Posterior cingulate gyrus (tissue), 11 donors: ENCODE measurements at places on chromosomes 5 and 9.

DNA sequence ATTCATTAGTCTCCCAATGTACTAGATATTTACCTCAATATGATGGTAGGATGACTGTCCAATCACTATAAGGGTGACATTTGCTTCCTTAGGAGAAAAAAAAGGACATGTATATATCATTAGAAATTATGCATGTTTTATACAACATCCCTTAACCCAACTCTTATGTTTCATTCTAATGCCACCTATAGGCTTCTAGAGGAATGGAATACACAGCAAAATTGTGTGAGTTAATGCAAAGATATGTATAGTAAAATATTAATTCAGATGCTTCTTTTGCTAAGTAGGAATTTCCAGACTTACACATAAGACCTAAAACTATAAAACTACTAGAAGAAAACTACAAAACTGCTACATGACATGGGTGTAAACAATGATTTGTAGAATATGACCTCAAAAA is 3.5 kb downstream of the PRXL2C start:
- DNase-seq = no peak

GRCh38 chr9:78620303-78620702 is 323.4 kb downstream of the PSAT1 start:
- no peak for DNase-seq

DNA sequence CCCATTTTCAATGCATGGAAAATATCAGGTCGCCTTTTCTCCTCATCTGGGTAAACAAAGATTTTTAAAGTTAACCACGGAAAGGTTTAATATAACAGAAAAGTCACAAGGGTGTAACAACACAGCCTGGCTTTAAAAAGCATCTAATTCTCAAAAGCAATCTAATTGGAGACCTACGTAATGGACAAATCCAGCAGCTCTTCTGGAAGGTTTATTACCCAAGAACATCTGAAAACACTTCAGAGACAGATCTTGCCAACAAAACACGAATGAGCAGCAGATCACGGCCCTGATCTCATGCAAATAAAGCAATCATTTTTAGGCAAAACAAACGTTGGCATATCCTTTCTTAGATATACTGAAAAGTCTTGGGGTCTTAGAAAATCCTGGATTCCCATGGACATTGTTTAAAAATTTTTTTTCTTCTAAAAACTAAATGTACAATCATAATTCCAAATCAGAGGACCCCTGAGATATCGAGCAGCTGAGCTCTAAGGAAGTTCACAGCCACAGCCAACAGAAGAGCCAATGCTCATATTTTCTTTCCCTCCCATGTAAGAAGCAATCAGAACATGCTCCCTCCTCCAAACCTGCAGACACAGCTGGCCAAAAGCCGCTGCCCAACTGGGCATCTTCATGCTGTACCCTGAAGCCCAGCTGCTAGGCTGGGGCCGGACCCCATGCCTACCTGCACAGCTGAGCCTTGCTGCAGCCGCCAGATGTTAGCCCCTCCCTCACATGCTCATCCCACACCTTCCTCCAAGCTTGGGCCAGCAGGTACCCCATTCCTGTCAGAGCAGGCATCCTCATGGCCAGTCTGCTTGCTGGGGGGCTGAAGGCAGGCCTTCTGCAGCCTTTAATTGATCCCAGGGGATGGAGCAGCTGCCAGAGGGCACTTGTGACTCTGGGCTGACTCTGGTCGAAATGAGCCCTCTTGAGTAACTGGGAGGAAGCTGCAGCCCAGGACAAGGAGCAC is 11.2 kb downstream of the ANKS6 start:
- no peak for DNase-seq

DNA sequence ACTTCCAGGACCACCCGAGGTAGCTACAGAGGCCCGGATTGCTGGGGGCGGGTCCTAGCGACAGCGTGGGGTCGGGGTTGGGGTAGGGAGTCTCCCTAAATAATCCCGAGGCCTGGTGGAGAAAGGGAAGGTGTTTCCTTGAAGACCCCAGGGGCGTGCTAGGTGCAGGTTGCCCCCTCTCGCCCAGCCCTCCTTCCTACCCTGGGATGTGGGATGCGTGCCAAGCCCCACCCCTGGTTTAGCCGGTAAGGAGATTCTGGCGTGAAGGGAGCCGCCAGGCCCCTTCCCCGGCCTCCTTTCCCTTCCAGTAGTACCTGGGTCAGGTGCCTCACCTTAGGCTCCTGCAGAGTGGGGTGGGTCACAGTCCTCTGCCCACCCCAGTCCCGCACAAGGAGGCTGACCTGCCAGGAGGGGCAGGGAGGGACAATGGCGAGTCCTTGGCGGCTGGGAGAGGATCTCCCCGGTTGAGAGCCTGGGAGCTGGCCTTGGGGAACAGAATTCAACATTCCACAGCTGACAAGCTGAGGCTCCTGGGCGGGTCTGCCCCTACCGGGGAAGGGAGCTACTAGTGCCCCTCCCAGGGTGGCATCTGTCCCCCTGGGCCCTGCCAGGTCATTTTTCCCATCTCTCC is 674 bp downstream of the TSPAN17 start:
- no peak for DNase-seq

DNA sequence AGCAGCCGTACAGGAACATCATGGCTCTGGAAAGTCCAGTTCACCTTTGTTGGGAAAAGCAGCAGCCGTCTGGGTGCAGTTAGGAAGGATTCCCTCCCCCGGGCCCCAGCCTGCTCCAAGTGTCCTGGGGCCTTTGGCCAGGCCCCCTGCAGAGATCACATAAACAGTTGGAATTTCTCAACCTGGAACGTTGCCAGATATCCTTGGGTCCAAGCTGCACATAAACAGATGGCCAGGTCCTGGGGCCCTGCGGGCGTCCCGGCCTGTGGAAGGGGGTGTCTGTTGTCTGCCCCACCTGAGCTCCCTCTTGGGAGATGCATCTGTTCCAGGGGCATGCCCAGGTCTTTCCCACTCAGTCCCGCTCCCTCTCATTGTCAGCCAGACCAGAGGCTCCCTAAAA is 92.7 kb downstream of the COL5A1 start:
- DNase-seq = no peak

DNA sequence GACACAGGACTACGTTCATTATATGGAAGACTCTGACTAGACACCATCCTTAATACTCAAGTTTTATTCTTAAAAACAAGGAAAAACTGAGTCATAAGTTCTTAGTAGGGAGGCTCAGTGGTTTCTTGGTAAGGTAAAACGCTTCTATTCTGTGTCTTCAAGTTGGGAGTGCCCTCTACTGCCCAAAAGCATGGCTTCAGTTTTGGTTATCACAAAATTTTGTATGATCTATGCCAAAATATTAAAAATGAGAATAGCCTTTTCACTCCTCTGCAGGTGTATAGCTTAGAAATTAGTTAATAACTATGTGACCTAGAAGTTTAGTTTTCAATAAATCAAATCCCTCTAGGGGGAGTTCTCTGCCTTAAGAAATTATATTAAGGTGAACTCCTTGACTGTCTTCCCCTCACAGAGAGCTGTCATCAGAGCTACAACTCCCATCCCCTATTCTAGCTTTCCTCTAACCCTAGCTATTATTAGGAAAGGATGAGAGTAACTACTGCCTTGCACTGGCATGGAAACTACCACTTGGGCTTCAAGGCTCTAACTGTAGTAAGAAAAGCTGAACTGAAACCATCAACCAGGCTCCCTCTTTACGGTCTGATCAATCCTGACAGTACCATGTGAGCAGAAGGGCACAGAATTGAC is 189.7 kb downstream of the GNAQ start:
- no peak for DNase-seq

GRCh38 chr5:62494772-62495171 is 82.2 kb downstream of the IPO11 start:
- DNase-seq = no peak

- peak; percentile 67 for DNase-seq
Measured at GRCh38 chr9:134004881-134005280, 12.8 kb upstream of the VAV2 start.

GRCh38 chr5:178625679-178626483 is 969 bp downstream of the CLK4 start:
- no peak for DNase-seq

- DNase-seq = peak; percentile 4
Measured at GRCh38 chr5:174315471-174315870, 270.0 kb downstream of the NSG2 start.

DNA sequence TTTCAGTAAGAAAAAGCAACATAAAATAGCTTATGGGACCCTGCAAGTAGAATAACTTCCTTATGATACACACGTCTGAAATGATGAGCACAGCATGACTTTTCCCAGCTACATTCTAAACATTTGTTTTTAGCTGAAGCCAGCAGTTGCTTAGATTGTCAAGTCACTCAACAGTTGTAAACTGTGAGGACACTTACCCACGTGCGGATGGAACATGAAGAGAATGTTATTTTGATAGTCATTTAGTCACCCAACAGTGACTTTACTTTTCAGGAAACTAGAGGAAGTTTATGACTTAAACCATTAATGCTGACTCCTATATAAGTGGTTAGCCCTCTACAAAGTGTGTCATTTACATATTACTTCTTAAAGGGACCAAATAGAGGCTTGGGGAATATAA is 3.0 kb downstream of the HACD4 start:
- DNase-seq = no peak

DNA sequence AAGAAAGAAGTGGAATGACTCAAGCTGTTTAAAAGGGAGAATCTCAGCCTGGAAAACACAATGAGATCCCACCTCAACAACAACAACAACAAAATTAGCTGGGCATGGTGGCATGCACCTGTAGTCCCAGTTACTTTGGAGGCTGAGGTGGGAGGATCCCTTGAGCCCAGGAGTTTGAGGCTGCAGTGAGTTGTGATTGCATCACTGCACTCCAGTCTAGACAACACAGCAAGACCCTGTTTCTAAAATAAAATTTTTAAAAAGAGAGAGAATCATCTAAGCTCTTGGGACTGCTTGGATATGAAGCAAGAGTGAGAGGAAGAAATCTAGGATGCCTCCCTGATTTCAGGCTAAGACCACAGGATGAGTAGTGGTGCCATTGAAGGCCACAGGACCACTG is 47.4 kb upstream of the KIF2A start:
- no peak for DNase-seq

DNA sequence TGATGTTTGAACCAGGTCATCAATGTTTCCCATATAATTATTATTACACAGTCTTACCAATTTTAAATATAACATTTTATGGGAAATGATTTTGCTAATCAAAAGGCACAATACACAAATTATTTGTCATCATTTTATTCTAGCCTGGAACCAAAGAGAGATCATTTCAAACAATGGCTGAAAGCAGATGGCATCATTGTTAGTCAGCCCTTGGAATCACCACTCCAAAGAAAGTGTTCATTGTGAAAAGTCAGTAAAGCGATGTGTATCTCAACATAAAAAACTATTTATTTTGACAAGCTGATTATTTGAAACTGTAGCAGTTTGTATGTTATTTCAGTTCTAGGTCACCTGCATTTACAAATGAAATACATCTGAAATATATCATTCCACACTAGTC is 1068.7 kb downstream of the CDH12 start:
- DNase-seq = no peak

GRCh38 chr9:20065796-20066700 is 277.2 kb upstream of the SLC24A2 start:
- no peak for DNase-seq

DNA sequence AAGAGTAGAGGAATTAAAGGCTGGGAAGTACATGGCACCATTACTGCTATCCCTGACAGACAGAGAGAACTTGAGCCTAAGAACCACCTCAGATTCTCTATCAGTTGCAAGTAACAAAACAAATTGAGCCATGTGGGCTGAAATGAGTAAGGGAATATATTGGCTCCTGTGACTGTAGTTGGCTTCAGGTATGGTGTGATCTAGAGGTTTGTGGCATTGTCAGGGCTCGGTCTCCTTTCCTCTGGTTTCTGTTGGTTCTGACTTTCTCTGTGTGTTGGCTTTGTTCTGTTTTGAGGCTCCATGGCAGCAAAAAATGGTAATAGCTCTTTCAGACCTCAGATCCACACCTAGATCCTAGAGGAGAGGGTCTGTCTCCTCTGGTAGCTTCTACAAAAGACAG is 5.7 kb downstream of the GALNT10 start:
- no peak for DNase-seq

DNA sequence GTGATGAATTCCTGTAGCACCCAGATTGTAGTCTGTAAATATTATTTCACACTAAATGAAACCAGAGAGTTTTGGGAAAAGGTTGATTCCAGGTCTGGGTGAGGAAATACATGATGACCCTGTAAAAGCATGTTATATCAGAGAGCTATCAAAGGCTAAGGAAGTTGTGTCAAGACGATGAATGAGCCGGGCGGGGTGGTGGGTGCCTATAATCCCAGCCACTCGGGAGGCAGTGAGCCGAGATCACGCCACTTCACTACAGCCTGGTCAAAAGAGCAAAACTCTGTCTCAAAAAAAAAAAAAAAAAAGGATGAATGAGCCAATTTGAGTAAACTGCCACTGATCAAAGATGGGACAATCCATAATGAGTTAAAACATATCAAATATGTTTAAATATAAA is 29.2 kb downstream of the IL6ST start:
- DNase-seq = no peak

DNA sequence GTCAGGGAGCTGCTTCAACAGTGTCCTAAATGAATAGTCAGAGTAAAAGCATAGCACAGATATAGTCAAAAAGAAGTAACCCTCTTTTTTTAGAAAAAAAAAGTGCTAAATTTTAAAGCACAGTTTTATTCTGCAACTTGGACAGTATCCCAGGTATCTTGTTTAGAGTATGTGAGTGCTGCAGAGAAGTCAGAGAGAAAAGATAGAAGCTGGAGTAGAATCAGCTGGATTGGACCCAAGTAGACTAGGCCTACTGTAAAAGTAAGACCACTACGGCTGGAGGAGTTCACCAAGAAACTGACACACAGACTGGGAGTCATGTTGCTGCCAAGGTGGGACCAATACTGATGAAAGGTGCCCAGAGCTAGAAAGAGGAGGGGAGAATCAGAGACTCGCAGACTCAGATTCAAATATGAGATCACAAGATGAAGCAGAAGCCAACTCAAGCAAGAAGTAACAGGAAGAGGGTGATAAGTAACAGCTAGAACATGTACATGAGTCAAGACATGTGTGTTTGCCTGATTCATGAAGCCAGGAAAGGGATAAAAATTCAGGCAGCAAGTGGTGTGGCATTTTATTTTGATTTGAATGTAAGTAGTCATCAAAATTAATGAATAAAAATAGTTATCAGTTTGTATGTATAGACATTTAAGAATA is 25.6 kb upstream of the TUSC1 start:
- DNase-seq = no peak

GRCh38 chr9:103068753-103069152 is 73.6 kb downstream of the CYLC2 start:
- no peak for DNase-seq

DNA sequence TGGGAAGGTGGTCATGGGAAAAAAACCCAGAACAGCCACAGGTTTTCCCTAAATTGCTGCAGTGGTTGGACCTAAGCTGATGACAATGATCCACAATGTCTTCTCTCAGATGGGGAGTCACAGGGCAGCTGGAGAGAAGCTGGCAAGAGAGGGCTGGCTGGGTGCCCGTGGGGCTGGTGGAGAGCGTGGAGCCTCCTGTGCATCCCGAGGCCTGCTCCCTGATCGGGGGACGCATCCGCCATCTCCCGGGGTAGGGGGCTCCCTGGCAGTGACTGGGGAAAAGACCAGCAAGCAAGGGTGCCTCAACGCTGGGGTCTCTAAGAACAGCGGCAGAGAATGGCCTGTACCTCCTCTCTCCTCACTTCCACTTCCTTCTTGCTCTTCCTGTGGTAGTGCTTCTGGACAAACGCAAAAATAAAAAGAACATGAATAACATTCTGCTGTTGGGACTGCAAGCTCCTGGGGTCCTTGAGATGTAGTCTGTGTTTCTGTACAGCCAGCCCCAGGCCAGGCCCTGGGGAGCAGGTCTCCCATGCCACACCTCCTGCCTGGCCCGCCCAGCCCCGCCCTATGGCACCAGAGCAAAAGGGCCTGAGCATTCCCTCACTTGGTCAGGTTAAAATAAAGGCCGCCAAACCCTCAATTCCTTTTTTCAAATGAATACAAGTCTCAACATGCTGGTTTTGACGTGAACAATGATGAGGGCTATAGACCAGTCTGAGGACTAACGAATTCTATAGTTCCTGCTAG is 7.0 kb upstream of the MRNIP start:
- DNase-seq = no peak
